Esophagus squamous epithelium (tissue), 5 donors: ENCODE measurements at places on chromosomes 2 and 18.
A peak's percentile ranks its signal among the peaks of the same experiment; 100 is the strongest.

DNA sequence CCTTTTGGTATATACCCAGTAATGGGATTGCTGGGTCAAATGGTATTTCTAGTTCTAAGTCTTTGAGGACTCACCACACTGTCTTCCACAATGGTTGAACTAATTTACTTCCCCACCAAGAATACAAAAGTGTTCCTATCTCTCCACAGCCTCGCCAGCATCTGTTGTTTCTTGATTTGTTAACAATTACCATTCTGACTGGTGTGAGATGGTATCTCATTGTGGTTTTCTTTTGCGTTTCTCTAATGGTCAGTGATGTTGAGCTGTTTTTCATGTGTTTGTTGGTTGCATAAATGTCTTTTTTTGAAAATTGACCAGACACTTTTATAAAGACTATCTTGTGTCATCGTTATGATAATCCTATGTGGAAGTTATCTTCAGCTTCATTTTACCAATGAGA, 16.0 kb upstream of the ATP8B1 start:
- H3K36me3 ChIP-seq: no peaks in the 10 kb centered on the region
- no peaks in the 10 kb centered on the region for H3K27me3 ChIP-seq
- no peak for DNase-seq
- H3K4me1 ChIP-seq: peaks cover 12% of the 10 kb centered on the region
- peak overlapping the region; percentile 52 for H3K27ac ChIP-seq

GRCh38 chr2:232449964-232450363, 6.0 kb upstream of the ALPI start:
- DNase-seq: no peak
- H3K4me1 ChIP-seq: no peaks in the 10 kb centered on the region
- H3K36me3 ChIP-seq: no peaks in the 10 kb centered on the region
- no peak overlapping the region for H3K4me3 ChIP-seq
- no peaks in the 10 kb centered on the region for H3K27me3 ChIP-seq
- no peak overlapping the region for H3K27ac ChIP-seq

GRCh38 chr2:16330571-16330970, 335.1 kb downstream of the CYRIA start:
- H3K27ac ChIP-seq: no peak overlapping the region
- no peak for DNase-seq
- no peaks in the 10 kb centered on the region for H3K4me1 ChIP-seq
- no peaks in the 10 kb centered on the region for H3K36me3 ChIP-seq

- H3K4me1 ChIP-seq: peaks cover 15% of the 10 kb centered on the region
- no peak overlapping the region for H3K4me3 ChIP-seq
- no peaks in the 10 kb centered on the region for H3K27me3 ChIP-seq
- no peak overlapping the region for H3K27ac ChIP-seq
Measured at GRCh38 chr2:30421604-30422443, 25.2 kb upstream of the LCLAT1 start.

DNA sequence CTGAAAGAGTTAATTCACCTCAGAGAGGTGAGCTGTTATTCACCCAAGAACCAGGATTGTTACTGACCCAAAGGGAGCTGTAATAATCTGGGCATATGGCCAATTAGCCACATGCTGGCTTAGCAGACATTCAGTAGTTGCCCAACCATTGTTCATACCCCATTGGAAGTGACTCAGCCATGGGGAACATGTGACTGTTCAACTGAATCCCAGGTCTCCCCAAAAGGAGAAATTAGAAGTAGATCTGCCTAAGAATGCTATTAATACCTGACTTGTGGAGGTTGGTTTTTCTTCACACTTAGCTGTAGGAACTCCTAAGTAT, 272.6 kb upstream of the UBE2E3 start:
- H3K36me3 ChIP-seq: no peaks in the 10 kb centered on the region
- H3K27ac ChIP-seq: no peak overlapping the region
- no peak overlapping the region for H3K4me3 ChIP-seq

GRCh38 chr2:37586663-37587317, 84.7 kb downstream of the CDC42EP3 start:
- peaks cover 48% of the 10 kb centered on the region for H3K4me1 ChIP-seq
- no peak overlapping the region for H3K4me3 ChIP-seq
- DNase-seq: no peak
- no peaks in the 10 kb centered on the region for H3K27me3 ChIP-seq
- H3K36me3 ChIP-seq: no peaks in the 10 kb centered on the region

DNA sequence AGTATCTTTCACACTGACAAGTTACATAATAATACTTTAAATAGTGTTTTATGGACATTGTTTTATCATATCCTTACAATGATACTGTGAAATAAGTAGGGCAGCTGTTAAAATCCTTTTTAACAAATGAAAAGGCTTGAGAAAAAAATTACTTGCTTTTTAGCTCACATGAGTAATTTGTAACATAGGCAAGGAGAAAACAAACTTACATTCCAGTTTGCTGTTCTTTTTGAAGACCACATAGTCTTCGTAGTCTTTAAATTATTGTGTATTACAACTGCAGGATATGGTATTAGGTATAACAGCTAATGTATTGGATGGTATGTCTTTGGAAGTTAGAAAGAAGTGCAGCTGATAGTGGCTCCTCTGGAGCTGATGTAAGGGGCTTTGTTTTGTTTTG, 130.8 kb downstream of the COMMD1 start:
- no peaks in the 10 kb centered on the region for H3K4me1 ChIP-seq
- no peak for DNase-seq
- H3K36me3 ChIP-seq: no peaks in the 10 kb centered on the region
- no peak overlapping the region for H3K4me3 ChIP-seq
- H3K27me3 ChIP-seq: no peaks in the 10 kb centered on the region
- no peak overlapping the region for H3K27ac ChIP-seq

GRCh38 chr18:11037533-11038240, 111.7 kb downstream of the PIEZO2 start:
- H3K27me3 ChIP-seq: no peaks in the 10 kb centered on the region
- H3K36me3 ChIP-seq: no peaks in the 10 kb centered on the region
- peaks cover 9% of the 10 kb centered on the region for H3K4me1 ChIP-seq
- no peak overlapping the region for H3K27ac ChIP-seq

- H3K27ac ChIP-seq: no peak overlapping the region
- H3K27me3 ChIP-seq: no peaks in the 10 kb centered on the region
- H3K4me1 ChIP-seq: peaks cover 5% of the 10 kb centered on the region
- no peak overlapping the region for H3K4me3 ChIP-seq
- no peak for DNase-seq
- H3K36me3 ChIP-seq: peaks cover 8% of the 10 kb centered on the region
Measured at GRCh38 chr2:180991361-180991760, 11.0 kb downstream of the UBE2E3 start.

GRCh38 chr2:58429014-58429875, 188.1 kb upstream of the FANCL start:
- no peak overlapping the region for H3K4me3 ChIP-seq
- no peak for DNase-seq
- peaks cover 13% of the 10 kb centered on the region for H3K4me1 ChIP-seq
- no peaks in the 10 kb centered on the region for H3K27me3 ChIP-seq
- H3K27ac ChIP-seq: no peak overlapping the region
- H3K36me3 ChIP-seq: no peaks in the 10 kb centered on the region

- no peaks in the 10 kb centered on the region for H3K27me3 ChIP-seq
- H3K4me3 ChIP-seq: no peak overlapping the region
- DNase-seq: no peak
- peaks cover 27% of the 10 kb centered on the region for H3K4me1 ChIP-seq
- peak overlapping the region; percentile 31 for H3K27ac ChIP-seq
Measured at GRCh38 chr2:48548840-48549239, 18.9 kb downstream of the STON1 start.

- no peaks in the 10 kb centered on the region for H3K36me3 ChIP-seq
- H3K27me3 ChIP-seq: peaks cover 3% of the 10 kb centered on the region
- no peak for DNase-seq
- no peak overlapping the region for H3K4me3 ChIP-seq
- no peaks in the 10 kb centered on the region for H3K4me1 ChIP-seq
Measured at GRCh38 chr2:26414311-26414710, 12.6 kb downstream of the DRC1 start.
